ENCODE measurements at places on chromosomes 2 and 18.

DNA sequence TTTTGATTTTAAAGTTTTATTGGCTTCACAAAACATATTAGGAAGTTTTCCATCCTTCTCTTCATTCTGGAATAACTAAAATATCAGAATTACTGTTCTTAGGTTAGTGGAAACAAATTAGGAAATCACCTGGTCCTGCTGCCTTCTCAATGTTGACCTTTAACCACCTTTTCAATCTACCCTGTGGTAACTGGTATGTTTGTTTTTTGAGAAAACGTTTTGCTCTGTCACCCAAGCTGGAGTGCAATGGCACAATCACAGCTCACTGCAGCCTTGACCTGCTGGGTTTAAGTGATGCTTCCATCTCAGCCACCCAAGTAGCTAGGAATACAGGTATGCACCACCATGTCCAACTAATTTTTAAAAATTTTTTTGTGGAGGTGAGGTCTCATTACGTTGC is 28.4 kb downstream of the ACYP2 start:
- no peaks in the 10 kb centered on the region for H3K36me3 ChIP-seq
- no peak for DNase-seq
- no peak overlapping the region for H3K4me3 ChIP-seq
- H3K27ac ChIP-seq = no peak overlapping the region
- no peaks in the 10 kb centered on the region for H3K27me3 ChIP-seq

- H3K4me1 ChIP-seq = no peaks in the 10 kb centered on the region
- no peak overlapping the region for H3K4me3 ChIP-seq
- no peak overlapping the region for H3K27ac ChIP-seq
- no peak for DNase-seq
- no peaks in the 10 kb centered on the region for H3K36me3 ChIP-seq
Measured at GRCh38 chr2:443741-444140, 155.8 kb upstream of the ALKAL2 start.

GRCh38 chr2:200377355-200378336 is 71.2 kb downstream of the SPATS2L start:
- no peak for DNase-seq
- H3K4me1 ChIP-seq = peaks cover 21% of the 10 kb centered on the region
- no peak overlapping the region for H3K27ac ChIP-seq
- H3K4me3 ChIP-seq = no peak overlapping the region

DNA sequence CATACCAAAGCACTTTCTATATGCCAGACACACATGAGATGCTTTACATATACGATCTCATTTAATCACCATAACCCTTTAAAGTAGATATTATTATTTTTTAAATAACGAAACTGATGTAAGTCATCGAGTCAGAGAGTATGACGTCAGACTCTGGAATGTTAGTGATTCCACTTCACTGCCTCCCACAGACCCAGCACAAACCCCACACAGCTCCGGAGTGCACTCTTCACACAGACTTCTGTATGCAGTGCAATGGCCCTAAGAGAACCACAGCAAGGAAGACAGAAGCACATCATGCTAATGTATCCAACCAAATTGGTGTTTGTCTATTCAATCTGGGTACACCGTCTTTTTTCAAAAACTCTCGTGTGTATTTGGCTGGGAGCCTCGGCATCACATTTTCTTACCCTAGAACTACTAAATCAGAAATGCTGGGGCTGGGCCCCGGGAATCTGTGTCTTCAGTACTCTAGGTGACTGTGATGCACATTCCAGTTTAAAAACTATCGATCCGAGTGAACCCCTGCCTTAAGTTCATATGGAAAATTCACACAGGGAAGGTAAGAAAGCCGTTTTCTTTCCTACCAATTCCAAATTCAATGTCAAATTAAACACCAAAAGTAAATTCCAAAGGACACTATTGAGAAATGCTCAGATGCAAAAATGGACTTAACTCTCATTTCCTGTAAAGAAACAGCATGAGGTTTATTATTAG is 117.7 kb upstream of the ACVR1C start:
- H3K36me3 ChIP-seq = peaks cover 8% of the 10 kb centered on the region
- no peaks in the 10 kb centered on the region for H3K27me3 ChIP-seq
- no peak for DNase-seq
- H3K4me1 ChIP-seq = no peaks in the 10 kb centered on the region
- H3K4me3 ChIP-seq = no peak overlapping the region

All from effector memory CD4-positive, alpha-beta T cell (primary cell).